ENCODE measurements at places on chromosomes 13 and 19. TPM values are rescaled to one million over a fixed set of nuclear protein-coding genes. Genes with fewer than 3 reads are reported as not detected.

SPRYD7 gene
- 12.0 TPM for total RNA-seq

DNA sequence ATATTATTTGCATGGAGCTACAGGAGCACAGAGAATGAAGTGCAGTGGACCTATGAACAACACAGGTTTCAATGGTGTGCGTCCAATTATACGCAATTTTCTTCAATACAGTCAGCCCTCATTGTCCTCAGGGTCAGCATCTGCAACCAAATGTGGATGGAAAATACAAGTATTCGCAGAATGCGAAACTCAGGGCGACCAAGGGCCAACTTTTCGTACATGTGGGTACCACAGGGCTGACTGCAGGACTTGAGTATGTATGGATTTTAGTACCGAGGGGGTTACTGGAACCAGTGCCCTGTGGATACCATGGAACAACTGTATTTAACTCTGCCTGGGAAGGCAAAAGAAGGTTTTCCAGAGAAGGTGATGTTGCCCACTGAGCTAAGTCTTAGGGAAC lies 10.2 kb downstream of the LCP1 start:
- DNase-seq = no peak

GRCh38 chr19:28710278-28710677 lies 502.7 kb downstream of the UQCRFS1 start:
- DNase-seq = no peak

GRCh38 chr19:19185853-19186740 lies 5.9 kb downstream of the BORCS8 start:
- no peak for DNase-seq

GPR12 gene
- total RNA-seq = not detected

DNA sequence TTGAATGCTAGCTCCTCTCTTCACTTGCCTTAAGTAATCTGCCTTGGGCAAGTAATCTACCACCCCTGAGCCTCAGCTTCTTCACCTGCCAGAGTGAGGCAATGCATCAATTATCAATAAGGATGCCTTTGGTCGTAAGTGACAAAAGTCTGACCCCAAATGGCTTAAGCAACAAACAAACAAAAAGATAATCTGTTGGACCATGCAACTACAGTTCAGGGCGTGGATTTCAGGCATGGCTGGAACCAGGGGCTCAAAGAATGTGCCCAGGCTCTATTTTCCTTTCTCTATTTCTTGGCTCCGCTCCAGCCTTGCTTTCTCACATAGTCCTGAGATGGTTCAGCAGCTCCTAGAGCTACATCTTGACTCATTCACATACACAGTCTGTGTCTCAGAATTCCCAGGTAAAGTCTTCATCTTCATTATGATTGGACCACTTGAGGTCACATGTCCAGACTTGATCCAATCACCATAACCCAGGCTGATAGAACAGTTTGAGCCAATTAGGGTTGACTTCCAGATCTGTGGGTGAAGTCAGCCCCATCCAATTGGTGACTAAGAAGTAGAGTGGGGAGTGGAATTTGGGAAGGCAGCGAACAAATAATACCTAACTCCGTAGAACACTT lies 29.6 kb downstream of the ACSBG2 start:
- DNase-seq = no peak

GRCh38 chr19:53866865-53867224 lies 838 bp upstream of the MYADM start:
- peak; percentile 65 for DNase-seq

GRCh38 chr19:6483235-6483634 lies 1.6 kb upstream of the DENND1C start:
- no peak for DNase-seq

DNA sequence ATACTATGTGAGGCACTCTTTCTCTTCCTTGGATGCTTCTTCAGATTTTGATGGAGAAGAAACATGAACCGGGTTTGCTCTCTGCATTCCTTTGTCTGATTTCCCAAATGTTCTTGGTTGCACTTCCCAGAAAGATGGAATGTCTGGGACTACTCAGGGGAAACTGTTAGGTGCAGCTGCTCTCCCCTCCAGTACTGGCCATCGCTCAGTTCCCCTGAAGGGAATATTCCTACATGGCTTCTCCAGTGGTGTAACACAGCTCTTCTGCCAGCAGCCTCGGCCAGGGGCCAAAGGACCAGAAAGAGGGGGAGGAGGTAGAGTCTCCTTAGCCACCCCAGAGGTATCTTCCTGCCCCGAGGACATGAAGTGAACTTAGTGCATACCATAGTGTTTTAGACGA lies 33.5 kb upstream of the SPRY2 start:
- DNase-seq = peak; percentile 70
